ENCODE measurements at places on chromosomes 12 and 14.
A peak's percentile ranks its signal among the peaks of the same experiment; 100 is the strongest.

GRCh38 chr12:18752947-18753346 is 15.0 kb downstream of the CAPZA3 start:
- DNase-seq, result peak; percentile 20

- DNase-seq, result no peak
Measured at GRCh38 chr12:87127272-87127671, 871.1 kb upstream of the MGAT4C start.

DNA sequence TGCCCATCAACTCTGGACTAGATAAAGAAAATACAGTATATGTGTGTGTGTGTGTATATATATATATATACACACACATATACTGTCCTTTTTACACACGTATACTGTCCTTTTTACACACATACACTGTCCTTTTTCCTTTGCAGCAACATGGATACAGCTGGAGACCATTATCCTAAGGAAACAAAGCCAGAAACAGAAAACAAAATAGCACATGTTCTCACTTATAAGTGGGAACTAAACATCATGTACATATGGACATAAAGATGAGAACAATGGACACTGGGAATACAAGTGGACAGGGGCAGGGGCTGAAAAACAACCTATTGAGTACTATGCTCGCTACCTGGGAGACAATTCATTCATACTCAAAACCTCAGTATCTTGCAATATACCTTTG is 23.7 kb downstream of the VDR start:
- no peak for DNase-seq

DNA sequence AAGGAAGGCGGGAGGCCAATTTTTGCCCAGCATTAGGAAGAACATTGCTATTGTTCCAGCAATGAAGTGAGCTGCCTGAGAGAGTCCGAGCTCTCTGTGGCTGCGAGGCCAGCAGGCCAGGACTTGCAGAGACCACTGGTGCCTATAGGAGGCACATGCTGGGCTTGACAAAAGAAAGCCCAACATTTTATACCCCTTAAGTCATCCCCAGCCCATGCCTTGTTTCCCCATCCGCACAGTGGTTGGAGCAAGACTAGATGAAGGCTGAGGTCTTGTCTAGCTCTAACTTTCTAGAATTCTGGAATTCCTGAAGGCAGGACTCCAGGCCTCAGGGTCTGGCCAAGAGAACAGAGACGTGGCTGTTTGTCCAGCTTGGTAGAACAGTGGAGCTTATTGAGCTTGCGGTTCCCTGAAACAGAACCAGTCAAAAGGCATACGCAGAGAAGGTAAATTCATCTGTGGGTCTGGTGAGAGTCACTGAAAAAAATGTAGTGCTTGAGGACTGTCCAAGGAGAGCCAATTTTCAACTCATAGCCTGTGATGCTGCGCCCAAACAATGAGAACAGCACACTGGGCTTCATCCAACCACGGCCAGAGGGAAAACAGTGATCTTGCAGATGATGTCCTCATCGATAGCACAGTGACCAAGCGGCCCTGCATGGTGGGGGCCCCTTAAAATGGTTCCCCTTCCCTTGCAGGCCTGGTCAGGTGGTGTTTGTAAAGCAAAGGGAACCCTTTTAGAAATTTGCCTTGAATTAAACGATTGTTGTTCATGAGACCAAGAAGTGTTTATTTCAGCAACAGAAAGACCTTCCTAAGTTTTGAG is 27.1 kb upstream of the COL2A1 start:
- DNase-seq, result no peak

GRCh38 chr12:113396828-113397496 is 6.7 kb downstream of the SDS start:
- no peak for DNase-seq

- peak; percentile 70 for DNase-seq
Measured at GRCh38 chr12:124732275-124733075, 131.2 kb downstream of the SCARB1 start.

GRCh38 chr12:87922736-87923135 is 106.5 kb downstream of the C12orf50 start:
- DNase-seq, result no peak

DNA sequence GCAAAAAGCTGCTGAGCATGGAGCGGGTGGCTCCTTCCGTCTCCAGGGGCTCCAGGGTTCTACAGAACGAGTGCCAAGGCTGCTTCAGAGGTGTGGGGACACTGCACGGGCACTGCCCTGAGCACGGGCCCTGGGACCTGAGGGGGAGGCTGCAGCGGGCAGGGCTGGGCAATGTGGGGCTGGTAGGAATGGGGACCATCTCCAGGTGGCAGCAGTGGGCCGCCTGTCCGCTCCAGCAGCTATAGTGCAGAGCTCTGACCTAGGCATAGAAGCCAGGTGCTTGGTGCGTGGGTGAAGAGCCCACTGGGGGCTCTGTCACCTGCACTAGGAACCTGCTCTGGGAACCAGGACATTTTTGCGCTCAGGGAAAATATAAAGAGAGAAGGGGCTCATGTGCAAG is 22.3 kb downstream of the HDAC7 start:
- DNase-seq, result no peak

- peak; percentile 94 for DNase-seq
Measured at GRCh38 chr12:117968826-117969659, at the start of gene KSR2. Gene KSR2, minus strand, starts transcription at chr12:117968990. Its CDS starts 735 bp downstream, at chr12:117968255.

GRCh38 chr12:106378788-106379187 is 21.2 kb downstream of the POLR3B start:
- no peak for DNase-seq

- no peak for DNase-seq
Measured at GRCh38 chr12:78885466-78885865, 20.9 kb downstream of the SYT1 start.

- DNase-seq, result no peak
Measured at GRCh38 chr12:50718760-50719159, 45.1 kb upstream of the ATF1 start.

DNA sequence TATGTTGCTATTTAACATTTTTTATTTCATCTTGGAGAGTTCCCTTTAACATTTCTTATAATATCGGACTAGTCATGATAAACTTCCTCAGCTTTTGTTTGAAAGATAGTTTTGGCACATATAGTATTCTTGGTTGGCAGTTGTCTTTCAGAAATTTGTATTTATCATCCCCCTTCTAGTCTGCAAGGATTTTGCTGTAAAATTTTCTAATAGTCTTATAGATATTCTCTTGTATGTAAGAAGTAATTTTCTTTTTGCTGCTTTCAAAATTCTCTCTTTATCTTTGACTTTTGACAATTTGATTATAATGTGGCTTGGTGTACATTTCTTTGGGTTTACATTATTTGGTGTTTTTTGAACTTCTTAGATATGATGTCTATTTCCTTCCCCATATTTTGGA is 116.0 kb upstream of the AVPR1A start:
- DNase-seq, result no peak

DNA sequence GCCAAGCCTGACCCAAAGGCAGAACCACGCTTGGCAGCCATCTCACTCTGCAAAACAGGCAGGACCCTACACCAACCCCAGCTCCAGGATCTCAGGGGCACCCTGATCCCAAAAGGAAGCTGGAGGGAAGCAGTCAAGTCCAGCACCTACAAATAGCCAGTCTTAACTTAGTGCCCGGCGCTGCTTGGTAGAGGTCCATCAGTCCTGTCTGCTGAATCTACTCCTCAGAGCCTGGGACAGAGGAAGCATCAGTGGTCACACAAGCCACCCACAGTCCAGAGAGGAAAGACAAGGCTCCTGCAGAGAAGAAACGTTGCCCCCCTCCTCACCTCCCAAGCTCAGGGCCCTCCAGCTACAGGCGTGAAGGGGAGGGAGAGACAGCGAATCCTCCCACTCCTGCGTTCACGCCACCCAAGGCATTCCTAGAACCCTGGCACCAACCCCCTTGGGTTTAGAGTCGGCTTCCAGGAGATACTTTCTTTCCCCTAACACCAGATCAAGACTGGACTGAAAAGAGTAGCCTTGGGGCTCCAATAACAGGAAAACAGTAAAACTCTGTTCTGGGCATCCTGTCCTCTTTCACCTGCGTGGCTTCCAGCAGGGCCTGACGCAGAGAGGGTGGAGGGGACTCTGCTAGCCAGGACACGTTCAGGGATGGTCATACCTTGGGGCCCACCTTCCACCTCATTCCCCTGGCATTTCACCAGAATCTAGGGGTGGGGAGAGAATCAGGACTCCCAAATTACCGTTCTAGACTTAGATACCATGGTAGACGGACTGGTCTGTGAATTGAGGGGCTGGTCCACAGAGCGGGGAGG is 1.2 kb downstream of the PXN start:
- peak; percentile 35 for DNase-seq

DNA sequence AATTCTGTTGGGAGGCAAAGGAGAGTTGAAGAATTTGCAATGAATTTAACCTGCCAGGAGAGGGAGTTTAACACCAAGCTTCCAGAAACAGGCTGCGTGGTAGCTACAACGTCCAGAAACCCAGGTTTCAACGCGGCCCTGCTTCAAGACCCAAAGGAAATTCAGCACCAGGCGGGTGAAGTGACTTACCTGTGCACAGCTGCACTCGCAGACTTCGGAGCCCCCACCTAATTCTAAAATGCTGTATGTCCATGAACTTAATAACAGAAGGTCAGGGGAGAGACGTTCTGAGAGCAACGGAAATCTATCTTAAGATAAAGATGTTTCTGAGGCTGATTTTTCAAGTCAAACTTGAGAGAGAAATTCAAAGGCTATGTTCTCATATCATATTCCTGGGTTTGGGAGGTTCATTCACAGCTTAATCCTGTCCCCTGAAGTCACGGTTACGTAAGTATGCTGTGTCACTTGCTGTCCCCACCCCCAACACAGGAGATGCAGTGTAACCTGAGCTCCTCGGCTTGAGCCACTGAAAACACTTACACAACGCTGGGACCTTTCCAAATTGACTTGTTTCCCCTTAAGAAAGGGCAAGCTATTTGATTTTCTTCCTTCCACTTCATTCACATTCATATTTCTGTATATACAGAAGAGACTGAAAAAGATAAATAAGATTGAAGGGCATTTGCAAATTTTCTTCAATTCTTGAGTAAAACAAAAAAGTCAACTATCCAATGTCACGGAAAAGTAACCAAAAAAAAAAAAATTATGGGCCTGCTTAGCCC is 22.7 kb downstream of the CLIP1 start:
- DNase-seq, result peak; percentile 83

GRCh38 chr14:91061056-91061887 is 831 bp upstream of the RPS6KA5 start:
- DNase-seq, result no peak

DNA sequence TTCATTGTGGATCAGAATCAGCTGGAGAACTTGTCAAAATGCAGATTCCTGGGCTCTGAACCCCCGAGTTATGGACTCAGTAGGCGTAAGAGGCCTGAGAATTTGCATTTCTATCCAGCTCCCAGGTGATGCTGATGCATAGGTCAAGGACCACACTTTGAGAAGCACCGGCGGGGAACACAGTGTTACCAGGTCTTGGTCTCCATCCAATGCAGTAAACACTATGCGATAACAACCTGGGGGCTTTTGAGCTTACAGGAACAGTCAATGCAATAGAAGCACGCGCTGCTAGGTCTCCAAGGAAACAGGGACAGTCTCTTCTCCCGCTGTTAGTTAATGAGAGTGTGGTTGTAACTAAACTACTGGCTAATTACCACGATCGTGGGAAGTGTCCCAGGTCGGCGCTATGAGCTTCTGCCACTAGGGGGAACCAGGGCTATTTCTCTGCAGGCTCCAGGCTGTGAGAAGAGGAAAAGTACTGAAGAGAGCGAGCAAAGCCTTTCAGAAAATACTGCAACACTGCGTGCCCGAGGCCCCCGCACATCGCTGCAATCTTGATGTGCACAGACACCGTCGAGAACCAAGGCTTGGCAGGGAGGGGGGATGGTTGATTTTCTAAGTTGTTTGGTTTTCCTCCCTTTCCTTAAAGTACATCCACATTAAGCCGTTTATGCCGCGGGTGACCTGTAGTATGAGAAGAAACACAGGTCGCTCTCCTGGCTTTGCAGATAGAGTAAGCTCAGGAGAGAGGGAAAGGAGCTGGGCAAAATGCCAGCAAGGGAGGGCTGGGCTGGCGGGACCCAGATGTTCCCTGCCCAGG is 52.0 kb upstream of the KCNA1 start:
- DNase-seq, result peak; percentile 95

DNA sequence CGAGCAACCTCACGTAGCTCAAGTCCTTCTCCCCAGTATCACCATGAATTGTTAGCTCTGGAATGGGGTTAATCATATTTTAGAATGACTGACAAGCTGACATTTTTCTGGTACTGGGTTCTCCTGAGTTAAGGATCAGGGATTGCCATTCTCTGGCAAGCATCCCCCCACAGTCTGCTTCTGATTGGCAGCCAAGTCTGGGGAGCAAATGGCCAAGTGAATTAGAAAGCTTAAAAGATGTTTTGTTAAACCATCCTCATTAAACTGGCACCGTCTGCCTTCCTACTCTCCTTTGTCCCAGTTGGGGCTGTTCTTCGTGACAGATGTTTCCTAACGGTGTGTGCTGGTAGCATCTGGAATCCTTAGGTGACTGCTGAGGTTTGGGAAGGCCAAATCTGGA is 17.2 kb upstream of the CISTR start:
- DNase-seq, result no peak

- no peak for DNase-seq
Measured at GRCh38 chr14:73755434-73756014, 41.3 kb upstream of the PNMA1 start.

GRCh38 chr12:94327809-94328208 is 131.9 kb downstream of the CEP83 start:
- DNase-seq, result no peak

GRCh38 chr12:64392221-64392620 is 1.7 kb upstream of the C12orf56 start:
- peak; percentile 44 for DNase-seq

GRCh38 chr14:100525615-100526014 is 61.6 kb downstream of the BEGAIN start:
- no peak for DNase-seq

DNA sequence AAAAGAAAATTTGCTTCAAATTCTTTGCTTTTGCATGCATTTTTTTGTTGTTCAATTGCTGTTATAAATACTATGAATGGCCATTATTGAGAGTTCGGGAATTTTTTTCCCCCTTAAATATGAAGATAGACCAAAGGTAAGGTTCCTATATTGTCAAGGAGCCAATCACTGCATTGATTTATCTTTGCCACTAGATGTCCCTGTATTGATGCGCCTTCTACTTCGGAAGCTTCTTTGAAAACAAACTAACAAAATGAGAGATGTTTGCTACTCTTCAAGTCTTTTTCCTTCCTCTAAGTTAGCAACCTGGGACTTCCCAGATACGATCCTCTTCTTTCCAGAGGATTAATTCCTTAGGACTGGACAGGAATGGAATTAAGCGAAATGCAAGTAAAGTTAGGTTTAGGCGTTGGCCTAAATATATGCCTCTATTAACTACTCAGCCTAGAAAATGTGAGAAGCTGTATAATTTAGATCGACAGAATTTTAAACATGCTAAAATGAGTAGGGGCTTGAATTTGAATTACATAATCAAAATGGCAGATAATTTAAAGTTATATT is 318.1 kb downstream of the AEBP2 start:
- peak; percentile 54 for DNase-seq

DNA sequence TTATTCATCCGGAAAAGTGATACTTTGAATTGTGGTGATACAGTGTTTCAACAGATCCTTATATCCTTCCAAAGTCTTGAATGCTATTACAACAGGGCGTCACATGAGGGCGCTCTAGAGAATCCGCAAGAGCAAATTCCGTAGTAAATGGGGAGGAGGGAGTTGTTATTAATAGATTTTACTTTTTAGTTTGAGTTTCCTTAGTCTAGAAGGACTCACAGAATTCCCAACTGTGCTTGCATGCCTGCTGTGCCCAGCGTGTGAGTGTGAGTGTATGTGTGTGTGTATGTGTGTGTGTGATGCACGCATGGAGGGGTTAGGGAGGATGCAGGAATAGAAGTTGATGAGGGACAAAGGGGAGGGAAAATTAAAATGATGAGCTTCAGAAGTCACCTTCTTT is 375.3 kb downstream of the C12orf75 start:
- DNase-seq, result peak; percentile 85

- no peak for DNase-seq
Measured at GRCh38 chr14:40574780-40575179, 1031.9 kb upstream of the LRFN5 start.
